ENCODE measurements at places on chromosomes 2 and 18.

GRCh38 chr2:181104512-181105115, 124.2 kb downstream of the UBE2E3 start:
- no peak for DNase-seq

DNA sequence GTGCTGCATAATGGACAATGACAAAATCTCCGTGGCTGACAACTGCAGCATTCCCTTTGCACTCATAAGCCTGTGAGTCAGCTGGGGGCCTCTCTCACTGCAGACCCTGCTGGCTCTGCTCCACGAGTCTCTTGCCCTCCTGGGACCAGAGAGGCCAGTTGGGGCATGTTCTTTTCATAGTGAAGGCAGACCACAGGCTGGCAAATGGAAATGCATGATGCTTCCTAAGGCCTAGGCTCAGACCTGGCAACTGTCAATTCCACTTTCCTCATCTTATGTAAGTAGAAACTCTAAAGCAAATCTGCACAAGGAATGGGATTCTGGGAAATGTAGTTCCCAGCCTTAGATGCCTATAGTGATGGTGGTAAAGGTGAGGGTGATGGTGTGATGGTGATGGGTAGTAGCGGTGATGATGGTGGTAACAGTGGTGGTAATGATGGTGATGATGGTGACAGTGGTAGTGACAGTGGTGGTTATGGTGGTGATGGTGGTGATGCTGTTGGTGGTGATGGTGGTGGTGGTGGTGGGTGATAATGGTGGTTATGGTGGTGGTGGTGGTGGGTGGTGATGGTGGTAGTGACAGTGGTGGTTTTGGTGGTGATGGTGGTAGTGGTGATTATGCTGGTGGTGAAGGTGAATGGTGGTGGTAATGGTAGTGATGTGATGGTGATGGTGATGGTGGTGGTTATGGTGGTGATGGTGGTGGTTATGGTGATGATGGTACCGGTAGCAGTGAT, 185.8 kb upstream of the ARL4C start:
- DNase-seq: no peak

DNA sequence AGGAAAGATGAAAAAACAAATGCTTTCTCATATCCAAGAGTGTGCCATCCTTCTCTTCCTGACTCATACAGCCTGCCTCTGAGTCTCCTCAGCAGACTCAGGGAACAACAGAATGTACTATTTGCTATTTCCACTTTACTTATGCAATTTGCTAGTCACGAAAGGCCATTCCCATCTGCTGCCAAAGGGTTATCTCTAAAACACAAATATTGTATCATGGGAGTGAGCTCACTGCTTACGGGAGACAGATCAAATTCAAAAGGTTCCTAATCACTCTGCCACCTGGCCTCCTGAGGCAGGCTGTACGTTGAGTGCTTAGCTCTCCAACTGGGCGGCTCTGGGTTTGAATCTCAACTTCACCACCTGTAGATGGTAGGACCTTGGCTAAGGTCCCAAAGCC, 92.0 kb downstream of the GAREM1 start:
- DNase-seq: no peak

DNA sequence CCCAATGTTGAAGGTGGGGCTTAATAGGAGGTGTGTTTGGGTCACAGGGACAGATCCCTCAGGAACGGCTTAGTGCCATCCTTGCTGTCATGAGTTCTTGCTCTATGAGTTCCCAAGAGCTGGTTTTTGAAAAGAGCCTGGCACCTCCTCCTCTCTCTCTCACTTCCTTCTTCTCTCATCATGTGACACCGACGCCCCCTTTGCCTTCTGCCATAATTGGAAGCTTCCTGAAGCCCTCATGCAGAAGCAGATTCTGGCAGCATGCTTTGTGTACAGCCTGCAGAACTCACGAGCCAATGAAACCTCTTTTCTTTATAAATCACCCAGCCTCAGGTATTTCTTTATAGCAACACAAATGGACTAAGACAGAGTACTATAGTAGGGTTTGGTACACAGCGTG, 100.4 kb upstream of the SH3BP4 start:
- no peak for DNase-seq

DNA sequence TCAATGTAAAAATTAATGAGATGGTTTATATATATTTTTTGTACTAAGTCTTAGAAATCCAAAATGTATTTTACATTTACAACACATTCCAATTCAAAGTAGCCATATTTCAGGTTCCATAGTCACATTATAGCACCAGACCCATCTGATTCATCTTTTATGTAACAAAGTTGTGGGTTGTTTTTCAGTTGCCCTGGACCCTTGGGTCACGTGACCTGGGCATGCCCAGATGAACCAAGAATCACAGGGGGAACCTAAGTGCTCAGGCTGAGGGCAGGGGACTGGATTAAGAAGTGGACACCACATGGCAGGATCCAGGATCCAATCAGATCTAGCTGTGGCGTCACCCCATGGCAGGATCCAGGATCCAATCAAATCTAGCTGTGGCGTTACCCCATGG, 44.9 kb upstream of the NDUFV2 start:
- DNase-seq: no peak
